ENCODE measurements at places on chromosomes 3 and 15.

GRCh38 chr3:172227340-172228035, 188.1 kb downstream of the FNDC3B start:
- DNase-seq = no peak

- DNase-seq = no peak
Measured at GRCh38 chr3:119826711-119827608, 45.1 kb downstream of the NR1I2 start.

DNA sequence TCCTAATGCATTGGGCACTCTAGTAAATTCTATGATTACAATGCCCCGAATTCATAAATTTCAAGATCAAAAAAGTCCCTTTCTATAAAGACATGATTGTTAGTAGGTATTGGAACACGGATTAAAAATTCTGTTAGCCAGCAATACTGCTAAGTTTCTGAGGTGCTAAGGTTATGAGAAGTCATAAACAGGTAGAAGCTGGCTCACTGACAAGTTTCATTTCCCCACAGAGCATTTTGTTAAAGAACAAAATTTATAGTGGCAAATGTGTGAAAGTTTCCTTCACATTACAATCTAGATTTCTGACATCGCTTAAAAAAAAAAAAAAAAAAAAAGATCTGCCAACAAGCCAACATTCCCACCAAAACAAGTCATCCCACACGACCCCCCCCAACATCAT, 12.4 kb upstream of the MAN2C1 start:
- DNase-seq = no peak

DNA sequence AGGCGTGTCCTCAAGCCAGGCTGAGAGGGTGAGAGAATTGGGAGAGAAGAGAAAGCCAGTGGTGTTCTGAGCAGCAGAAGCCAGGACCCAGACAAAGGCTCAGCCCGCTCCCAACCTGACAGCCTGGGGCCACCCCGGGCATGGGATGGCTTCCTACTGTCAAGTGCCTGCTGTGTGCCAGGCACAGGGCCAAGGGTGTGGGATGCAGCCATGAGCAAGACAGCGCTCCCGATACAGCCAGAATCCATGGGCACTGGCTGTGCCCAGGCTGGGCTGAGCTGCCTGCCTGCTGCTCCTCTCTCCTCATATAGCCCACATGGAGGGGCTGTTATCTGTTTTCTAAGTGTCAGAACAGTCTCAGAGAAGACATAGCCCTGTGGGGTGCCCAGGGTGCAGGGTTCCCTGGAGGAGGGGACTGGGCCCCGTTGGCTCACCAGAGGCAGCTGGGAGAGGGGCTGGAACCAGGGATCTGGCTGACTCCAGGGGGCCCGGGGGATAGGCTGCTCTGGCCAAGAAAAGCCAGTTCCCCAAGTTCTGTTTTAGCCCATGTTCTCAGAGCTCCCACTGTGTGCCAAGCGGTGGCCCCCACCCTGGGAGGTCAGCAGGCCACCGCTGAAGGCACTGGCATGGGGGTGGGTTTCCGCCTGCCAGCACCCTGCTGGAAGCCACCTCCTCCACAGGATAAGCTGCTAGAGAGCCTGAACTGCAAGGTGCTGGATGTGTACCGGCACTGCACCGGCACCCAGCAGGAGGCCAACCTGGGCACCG, 39.0 kb downstream of the CFAP100 start:
- peak; percentile 92 for DNase-seq

DNA sequence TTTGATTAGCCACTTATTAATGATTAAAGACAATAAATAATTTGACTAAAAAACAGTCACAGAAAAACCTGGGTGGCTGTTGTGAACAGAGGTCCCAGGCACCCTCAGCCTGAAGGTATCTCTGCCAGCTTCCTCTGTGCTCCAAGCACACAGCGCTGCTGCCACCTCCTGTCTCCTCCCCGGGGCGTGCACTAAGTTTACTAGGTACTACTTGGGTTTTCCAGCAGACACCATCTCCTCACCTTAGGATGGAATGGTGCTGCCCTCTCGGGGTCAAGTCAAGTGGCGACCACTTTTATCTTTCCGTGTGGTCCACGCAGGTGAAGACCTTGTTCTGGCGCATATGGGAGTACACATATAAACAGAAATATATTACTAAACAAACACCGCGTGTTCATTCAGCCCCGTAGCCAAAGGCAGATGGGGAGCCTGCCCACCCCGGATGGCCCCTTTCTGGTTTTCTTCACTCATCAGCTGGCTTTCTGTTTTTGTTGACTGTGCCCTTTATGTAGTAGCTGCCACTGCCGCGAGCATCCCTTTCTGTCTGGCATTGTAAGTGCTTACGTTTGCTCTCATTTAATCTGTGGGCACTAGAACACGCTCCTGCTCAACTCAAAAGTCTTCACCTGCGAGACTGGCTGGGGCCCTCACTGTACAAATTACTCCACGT, 128.0 kb downstream of the LRIG1 start:
- peak; percentile 53 for DNase-seq

GRCh38 chr3:194874783-194875182, 189.1 kb downstream of the FAM43A start:
- DNase-seq = no peak
